Stromal cell of bone marrow (primary cell): ENCODE measurements at places on chromosomes 4 and X.

DNA sequence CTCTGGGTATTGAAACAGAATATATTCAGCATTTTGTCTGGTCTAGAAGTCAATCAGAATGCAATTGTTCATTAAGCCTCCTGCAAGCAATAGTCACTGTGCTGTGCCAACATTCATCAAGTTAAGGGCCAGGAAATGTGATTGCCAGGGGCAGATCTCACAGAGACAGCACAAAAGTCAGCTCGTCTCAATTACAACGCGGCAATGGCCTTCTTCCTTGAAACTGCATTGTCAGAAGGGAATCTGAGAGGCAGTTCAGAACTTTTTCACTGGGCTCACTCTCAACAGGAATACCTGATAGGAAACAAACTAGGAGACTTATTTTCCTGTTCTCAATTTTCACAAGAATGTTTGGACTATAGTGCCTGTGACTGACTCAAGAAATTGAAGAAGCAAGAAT, 131.1 kb upstream of the NR3C2 start:
- no peak for DNase-seq

- no peak for DNase-seq
Measured at GRCh38 chr4:53711926-53712325, 120.6 kb upstream of the LNX1 start.

DNA sequence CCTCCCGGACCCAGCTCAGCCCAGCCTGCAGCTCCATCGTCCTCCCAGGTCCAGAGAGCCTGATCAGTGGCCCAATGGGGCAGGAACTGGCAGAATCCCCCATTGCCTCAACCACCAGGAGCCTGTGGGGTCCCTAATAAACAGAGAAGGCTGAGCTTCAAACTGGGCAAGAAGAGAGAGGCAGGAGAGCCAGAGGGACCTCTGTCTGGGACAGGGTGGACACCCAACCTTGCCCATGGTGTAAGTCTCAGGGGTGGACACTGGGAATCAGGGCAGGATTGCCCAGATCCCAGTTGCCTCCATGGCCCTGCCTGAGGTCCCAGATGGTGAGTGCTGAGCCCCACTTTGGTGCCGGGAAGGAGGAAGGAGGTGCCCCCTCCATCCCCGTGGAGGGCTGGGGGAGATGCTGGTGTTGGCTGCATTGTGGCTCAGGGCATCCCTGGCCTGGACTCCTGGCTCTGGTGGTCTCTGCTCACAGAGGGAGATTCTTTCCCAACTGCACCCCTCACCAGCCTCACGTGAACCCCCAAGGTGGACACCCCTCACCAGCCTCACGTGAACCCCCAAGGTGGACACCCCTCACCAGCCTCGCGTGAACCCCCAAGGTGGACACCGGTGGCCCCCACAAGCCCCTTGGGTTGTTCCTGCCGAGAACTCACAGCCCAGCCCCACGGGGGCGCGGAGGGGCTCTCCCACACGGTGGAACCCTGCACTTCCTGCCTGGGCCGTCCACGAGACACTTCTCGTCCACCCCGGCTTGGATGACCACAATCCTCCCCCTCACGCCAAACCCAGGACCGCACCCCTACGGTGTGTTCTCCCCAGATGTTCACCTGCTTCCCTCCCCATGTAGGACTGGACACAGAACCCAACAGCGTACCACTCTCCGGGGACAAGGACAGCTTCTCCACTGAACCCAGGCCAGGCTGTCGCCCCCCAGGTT, 5.4 kb downstream of the CPLX1 start:
- no peak for DNase-seq

DNA sequence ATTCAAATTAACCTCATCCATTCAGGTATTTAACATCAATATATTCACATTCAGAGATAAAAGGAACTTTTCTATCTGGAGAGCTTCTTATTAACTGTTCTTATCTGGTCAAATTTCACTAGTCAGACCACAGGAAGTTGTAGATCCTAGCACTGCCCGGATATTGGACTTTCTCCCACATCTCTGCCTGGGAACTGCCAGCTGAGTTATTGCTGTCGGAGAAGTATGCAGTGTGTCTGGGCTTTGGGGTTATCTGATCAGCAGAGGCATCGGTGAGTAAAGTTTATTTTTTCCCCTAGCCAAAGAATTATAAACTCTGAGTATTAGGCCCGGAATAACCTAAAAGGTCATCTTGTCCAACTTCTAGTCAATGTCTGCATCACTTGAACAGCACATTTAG, 45.1 kb downstream of the OR13H1 start:
- no peak for DNase-seq

DNA sequence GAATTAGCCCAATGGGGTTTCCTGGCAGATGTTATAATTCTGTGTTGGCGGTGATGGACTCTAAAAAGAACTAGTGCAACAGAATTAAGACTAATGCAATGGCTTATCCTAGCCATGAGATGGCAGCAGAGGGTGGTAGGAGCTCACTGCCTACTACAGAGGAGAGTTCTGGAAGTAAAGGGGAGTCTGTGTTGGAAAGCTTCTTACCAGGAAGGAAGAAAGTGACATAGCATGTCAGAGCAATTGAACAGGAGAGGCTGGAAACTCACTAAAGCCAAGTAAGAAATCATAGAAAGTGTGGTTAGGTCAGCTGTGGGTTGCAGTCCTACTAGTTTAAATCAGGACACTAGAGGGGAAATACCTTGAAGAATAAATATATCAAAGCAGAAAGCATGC, 6.3 kb upstream of the TRPC5OS start:
- DNase-seq, result peak; percentile 21

DNA sequence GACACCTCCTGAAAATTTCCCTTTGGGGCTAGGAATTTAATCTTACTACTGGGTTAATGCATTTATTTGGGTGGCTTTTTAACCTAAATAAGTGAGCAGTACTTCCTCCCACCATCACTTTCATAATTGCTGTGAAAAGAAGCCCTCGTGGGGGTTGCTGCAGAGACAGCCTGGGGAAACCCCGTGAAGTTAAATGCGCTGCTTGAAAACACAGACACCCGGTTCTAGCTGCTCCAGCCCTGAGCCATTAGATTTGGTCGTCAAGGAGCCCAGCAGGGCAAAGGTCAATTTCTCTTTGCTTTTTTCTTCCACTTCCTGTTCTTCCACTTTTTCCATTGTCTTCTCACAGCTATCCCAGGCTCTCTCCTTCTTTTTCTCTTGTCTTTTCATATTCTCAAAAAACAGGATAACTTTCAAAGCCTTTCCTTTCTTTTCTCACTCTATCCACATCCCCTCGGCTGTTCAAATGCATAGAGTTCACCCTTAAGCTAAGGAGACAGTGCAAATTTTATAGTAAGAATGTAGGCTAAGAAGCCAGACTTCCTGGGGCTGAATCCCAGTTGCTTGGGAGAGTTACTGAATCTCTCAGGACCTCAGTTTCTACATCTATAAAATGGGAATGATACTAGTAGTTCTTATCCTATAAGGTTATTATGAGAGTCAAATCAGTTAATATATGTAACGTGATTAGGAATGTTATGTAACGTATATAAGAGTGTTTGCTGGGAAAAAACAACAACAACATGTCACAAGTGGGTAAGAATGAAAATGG, 91.5 kb upstream of the ZNF827 start:
- no peak for DNase-seq

GRCh38 chr4:150569998-150570535, 11.9 kb upstream of the MAB21L2 start:
- no peak for DNase-seq

DNA sequence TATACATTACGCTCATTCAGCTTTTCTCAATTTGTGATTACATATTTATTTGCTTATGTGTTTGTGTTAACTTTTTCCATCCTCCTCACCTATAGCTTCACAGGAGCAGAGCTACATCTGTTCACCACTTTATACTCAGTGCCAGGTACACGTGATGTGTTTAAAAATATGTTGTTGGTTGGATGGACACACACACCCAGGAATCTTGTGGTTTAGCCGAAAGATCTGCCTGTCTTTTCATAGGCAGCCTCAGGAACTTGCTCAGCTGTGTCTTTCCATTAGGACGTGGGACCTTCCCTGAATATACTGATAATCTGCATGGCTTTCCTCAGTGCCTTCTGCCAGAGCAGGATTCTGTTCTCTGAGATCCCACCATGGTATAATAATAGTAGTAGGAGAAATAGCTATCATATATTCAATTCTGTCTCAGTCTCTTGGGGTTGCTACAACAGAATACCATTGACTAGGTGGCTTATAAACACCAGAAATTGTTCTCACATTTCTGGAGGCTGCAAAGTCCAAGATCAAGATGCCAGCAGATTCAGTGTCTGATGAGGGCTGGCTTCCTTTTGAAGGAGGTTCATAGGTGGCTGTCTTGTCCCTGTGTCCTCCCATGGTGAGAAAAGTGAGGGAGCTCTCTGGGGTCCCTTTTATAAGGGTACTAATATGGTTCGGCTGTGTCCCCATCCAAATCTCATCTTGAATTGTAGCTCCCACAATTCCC, 50.0 kb upstream of the SOD3 start:
- no peak for DNase-seq

DNA sequence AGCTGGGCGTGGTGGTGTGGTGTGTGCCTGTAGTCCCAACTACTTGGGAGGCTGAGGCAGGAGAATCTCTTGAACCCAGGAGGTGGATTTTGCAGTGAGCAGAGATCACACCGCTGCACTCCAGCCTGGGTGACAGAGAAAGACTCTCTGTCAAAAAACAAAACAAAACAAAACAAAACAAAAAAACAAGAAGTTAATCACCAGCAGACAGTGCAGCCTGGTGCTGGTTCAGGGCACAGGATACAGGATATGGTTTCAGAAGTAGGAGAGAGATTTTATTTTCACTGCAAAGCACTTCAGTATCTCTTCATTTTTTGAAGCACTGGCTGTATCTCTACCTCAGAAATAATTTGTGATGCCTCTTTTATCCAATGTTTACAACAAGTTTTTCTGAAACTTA, 1222.9 kb upstream of the PRKX start:
- DNase-seq, result no peak

DNA sequence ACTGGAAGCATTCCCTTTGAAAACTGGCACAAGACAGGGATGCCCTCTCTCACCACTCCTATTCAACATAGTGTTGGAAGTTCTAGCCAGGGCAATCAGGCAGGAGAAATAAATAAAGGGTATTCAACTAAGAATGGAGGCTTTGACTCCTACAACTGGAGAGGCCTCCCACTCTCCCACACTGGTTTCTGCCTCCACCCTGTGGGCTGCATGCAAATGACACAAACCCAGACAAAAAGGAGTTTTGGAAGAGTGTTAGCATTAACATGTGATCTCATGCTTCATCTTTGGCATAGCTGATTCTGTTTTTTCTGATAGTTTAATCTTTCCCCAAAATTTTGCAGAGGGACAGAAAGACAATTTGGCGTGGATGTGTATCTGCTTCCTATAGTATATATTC, 80.8 kb upstream of the IQCM start:
- peak; percentile 45 for DNase-seq

DNA sequence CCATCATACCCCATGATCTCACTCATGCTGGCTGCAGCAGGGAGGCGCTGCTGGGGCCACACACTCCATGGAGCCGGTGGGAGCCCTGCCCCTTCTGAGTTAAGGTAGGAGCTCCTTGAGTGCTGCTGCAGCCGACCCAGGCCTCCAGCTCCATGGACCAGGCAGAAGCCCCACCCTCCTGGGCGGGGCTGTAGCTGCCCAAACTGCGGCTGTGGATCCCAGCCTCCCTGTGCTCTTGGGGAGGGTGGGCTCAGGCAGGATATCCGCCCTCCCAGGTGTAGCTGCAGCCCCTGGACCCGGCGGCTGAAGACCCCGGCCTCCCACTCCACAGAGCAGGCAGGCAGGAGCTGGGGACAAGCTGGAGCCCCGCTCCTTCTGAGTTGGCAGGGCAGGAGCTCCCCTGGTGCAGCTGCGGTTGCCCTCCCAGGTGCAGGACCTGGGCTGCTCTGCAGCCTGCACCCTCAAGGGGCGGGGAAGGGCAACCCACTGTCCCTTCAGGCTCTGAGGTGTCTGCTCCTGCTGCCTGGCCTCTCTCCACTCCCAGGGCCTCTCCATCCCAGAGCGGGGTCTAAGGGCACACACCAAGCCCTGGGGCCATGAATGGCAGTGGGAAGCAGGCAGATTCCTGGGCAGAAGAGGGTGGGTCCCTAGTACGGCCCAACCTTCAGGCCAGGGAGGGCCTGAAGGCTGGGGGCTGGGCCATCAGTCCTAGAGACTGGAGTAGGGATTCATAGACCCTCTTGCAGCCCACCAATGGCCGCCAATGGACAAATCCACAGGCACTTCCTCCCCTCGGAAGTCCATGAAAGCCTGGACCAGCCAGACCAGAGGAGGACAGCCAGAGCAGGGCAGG, 466.1 kb downstream of the DTHD1 start:
- no peak for DNase-seq

DNA sequence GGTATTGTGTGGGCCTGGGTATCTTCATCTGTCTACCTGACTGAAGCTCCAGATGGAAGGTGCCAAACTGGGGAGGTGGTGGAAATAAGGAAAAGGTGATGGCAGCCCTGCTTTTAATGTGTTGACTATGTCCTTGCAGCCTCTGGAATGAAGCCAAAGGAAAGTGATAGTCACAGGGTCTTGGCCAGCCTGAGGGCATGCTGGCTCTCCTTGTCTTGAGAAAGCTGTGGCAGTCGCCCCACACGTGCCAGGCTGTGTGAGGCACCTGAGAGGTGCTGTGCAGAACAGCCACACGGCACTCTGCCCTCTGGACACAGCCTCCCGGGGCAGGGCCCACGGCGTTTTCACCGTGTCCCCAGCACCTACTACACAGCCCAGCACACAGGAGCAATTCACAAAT, 77.6 kb downstream of the NAT8L start:
- DNase-seq, result no peak

DNA sequence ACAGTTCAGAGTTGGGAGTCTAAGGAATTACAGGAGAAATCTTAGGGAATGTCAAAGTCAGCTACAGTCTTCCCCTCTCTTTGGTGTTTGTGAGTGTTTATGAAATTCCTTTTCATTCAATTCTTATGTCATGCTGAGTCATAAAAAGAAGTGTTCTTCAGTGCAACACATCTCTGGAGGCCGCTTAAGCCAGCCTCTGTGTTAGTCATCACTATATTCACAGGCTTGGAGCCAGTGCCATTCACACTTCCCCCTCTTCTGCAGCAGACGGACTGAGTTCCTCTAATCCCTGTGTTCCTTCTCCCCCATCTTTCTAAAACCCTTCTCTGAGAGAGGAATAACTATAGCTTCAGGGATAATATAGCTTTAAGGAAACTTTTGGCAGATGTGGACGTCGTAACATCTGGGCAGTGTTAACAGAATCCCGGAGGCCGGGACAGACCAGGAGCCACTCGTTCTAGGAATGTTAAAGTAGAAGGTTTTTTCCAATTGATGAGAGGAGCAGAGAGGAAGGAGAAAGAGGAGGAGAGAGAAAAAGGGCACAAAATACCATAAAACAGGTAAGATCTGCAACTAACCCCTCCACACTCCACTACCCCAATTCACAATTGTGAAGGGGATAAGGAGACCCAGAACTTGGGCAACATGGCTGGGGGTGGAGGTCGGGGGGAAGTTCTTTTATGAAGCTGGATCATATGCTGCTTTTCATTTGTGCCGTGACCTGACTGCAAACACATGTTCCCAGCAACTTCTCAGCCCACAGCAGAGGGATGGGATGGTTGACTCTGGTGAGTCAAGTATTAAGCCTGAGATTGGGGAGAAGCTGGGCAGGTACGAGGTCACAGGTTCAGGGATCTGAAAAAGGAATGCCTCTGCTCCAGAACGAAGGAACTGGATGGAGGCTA, at the start of gene SRPX2:
Gene SRPX2 (plus strand): TSS at position 244 of the 905 bp plus-strand sequence. CDS start 2,124 bp downstream, outside the sequence.
- DNase-seq, result peak; percentile 73

GRCh38 chr4:174255786-174256185, 27.7 kb downstream of the FBXO8 start:
- no peak for DNase-seq
